ENCODE measurements at places on chromosomes 7 and 10.

DNA sequence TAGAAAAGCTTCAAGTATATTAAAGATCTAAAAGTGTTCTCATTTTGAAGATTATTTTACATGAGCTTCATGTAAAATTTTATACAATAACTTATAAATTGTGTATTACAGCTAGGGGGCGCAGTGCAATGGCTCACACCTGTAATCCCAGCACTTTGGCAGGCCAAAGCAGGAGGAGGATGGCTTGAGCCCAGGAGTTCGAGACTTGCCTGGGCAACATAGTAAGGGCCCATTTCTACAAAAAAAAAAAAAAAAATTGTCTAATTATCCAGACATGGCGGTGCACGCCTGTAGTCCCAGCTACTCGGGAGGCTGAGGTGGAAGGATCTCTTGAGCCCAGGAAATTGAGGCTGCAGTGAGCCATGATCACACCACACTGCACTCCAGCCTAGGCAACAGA lies 16.6 kb downstream of the ACBD5 start:
- DNase-seq: peak; percentile 37

DNA sequence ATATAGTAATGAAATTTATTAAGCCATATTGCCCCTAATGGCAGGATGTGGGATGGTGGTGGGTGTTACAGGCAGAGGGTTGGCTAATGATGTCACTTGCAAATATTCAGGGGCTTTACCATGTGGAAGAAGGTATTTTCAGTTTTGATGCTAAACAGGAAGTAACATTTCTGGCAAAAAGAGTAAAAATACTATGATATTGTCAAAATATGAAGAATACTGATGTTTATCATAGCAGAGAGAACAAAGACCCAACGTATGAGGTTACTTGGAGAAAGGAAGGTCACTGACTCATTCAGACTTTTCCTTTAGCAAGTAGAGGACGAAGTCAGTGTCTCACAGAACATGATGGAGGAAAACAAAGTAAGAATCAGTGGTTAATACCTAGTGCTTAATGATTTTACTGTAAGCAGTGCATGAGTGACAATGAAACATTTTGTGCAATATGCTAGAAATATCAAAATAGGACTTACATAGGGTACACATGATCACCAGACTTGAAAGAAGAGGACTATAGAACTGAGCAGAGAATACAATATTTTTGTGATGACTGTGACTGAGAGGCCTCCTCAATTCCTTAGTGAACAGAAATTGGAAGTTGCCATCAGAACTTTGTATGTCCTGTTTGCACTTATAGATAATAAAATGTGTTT lies 89.7 kb upstream of the STEAP4 start:
- DNase-seq: no peak

DNA sequence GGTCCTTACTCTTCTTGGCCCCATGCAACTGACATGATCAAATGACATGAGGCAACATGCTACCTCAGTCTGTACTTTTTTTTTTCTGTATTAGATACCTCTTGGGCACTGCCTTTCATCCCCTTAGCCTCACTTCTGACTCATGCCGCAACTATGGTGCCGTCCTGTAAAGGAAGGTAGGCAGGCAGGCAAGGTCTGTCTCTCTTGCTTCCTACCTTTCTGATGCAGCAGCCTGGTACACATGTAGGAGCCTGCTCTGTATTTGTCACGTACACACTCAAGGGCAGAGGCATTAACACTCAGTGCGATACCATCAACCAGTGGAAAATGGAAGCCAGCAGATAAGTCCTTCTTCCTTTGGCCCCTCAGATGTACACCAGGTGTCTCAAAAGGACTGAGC lies 146.7 kb downstream of the ATE1 start:
- DNase-seq: no peak

GRCh38 chr10:9452056-9452455 lies 1397.6 kb downstream of the GATA3 start:
- no peak for DNase-seq

DNA sequence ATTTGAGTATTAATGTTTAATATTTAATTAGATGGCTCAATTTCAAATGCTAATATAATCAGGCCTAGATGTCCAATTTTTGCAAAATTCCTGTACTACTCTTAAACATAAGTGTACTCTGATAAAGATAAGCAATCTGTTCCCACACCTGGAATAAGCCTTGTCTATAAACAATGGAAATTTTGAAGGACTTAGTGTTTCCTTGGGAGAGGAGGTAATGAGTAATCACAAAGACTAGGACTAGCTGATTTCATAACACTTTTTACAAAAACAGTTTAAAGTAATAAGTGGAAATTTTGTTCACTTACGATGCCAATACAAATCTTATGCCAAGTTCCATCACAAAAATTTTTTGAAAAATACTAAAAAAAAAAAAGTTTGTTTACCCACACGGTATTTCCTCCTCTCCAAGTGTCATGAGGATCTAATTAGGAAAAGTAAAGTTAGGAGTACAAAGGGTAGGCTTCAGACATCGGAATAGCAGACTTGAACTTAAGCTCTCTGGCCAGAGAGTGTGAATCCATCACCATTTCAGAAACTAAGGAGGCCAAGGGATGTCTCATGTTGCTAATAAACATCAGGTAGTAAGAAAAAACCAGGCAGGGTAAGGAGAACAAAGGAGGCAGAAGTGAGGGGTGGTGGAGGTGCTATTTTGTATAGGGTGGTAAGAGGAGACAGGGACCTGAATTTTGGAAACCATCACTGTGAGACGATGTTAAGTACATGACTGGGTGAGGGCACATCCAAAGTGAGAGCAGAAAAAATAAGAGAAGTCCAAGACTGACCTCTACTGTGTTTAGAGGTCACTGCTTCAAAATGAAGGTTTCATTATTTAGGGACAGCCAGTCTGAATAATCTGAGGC lies 61.3 kb downstream of the RAPGEF5 start:
- DNase-seq: no peak

DNA sequence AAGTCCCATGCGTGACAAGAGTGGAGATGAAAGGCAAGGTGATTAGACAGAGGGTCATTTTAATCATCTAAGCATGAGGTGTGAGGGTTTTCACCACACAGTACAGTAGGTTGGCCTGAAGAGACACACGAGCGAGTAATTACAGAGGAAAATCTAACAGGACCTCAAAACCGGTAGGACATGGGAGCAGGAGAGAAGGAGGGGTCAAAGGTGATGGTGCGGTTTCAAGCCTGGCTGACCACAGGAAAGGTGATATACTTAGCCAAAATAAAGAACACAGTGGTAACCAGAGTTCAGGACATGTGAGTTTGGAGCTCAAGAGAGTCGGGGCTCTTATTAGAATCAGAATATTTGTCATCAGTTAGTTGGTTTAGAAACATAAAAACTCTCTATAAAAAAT lies 20.0 kb downstream of the GLI3 start:
- DNase-seq: no peak

GRCh38 chr10:12984165-12984747 lies 17.3 kb downstream of the CCDC3 start:
- no peak for DNase-seq

GRCh38 chr7:12423997-12424745 lies 20.5 kb upstream of the VWDE start:
- DNase-seq: no peak

DNA sequence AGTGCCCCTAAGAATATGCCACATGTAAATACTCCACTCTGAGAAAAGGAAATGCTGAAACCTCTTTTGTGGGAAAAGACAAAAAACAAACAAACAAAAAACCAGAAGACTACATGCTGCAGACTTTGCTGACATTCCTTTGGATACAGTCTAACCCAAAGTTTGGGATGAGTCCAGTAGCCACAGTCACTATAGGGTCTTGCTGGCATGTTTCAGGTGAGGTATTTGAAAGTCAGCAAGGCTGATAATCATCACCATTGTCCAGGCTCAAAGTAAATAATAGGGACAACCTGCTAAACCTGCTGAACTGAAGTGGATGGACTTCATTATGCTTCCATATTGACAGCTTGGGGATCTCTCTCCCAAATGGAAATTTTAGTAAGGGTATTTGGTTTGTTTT lies 1087.0 kb upstream of the LRRTM3 start:
- DNase-seq: no peak

DNA sequence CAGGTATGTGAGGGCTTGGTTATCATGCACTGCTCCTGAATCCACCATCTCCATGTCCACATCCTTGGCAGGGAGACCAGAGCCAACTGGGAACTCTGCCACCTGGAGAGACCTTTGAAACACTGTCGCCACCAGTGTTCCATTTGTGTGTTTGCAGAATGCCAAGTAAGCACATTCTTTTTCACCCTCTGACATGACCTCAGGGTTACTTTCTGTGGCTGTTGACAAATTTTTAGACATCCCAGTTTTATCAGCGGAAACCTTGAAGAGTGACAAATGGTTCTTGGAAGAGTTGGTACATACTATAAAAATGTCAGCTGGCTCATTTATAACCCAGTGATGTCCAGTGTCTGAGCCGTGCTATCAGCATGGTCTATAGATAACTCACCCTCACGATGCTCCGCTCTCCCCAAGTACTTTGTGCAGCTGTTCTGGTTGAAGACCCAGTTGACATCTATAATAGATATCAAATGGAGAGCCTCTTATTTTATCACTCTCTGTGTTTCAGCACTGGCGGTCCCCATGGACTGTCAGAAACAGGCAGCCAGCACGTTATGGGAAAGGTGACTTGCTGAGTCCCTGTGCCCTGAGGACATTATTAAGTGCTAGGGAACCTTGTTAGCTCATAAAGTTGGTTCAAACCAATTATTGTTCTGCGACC lies 563.1 kb upstream of the GALNT17 start:
- peak; percentile 65 for DNase-seq

GRCh38 chr7:70616211-70616610 lies 515.7 kb upstream of the GALNT17 start:
- DNase-seq: no peak

- peak; percentile 52 for DNase-seq
These were observed 548 bp downstream of the AGAP3 start for GRCh38 chr7:151086802-151087244.

- no peak for DNase-seq
These were observed 100.7 kb downstream of the NKX6-2 start for GRCh38 chr10:132685101-132685891.

DNA sequence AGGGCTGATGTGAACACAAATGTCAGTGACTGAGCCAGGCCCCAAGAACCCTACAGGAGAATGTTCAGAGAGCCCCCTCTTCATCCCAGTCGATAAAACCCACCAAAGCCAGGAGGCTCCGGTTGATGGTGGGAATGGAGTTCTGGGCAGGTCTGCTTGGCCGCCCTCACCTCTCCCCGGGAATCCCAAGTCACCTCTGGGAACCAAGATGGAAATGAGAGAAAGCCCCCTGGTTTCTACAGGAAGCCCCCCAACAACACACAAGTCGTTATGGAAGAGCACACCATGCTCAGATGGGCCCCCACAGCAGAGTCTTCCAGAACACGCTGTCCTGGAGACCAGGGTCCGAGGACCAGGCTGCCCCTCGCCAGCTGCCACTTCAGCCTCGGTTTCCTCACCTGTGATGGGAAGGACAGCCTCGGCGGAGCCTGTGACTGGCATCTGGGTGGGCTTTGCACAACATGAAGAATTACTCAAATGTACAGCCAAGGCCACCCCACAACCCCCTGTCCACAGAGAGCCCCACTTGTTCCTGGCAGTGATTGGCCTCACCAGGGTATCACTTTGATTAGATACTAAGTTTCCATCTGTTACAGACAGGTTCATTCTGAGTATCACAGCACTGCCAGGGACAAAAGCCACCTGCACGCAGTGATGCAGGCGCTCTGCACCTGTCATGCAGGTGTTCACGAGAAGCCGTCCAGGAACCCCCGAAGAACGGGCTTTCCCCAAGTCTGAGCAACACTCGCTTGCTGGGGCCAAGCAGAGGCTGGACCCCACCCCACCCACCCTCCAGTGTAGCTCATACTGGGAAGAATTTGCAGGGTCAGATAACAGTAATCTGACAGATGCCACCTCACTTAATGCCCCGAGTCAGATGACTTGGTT lies 57.6 kb downstream of the MKI67 start:
- DNase-seq: no peak

GRCh38 chr10:74919671-74920070 lies 93.3 kb downstream of the KAT6B start:
- no peak for DNase-seq

GRCh38 chr7:99000904-99001465 lies 122.7 kb downstream of the TRRAP start:
- no peak for DNase-seq

- DNase-seq: peak; percentile 31
These were observed 111.5 kb downstream of the LRMDA start for GRCh38 chr10:75542906-75543305.
